Fibroblast of villous mesenchyme (primary cell): ENCODE measurements at places on chromosomes 5 and 9.

GRCh38 chr9:91809581-91810285, 140.3 kb downstream of the ROR2 start:
- no peak for DNase-seq

- DNase-seq = no peak
Observed at GRCh38 chr5:74183041-74183440, 457.5 kb downstream of the ENC1 start.

DNA sequence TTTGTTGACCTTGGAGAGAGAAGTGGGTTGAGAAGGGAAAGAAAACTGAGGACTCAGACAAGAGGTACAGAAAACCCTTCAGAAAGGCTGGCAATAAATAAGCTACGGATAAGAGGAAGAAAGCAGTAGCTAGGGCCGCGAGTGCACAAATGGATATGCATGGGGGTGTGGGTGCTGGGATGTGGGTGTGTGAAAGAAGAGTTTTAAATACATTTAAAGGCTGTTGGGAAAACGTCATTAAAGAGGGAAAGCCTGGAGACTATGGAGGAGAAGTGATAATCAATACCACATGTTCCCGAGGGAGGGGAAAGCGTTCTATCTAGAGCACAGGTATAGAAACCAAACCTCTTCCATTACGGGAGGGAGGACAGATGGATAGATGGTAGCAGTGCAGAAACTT, 177.2 kb downstream of the TSSK1B start:
- no peak for DNase-seq

- DNase-seq = no peak
Observed at GRCh38 chr5:175847503-175847902, 23.9 kb upstream of the CPLX2 start.

- DNase-seq = no peak
Observed at GRCh38 chr5:180866985-180867384, 5.9 kb upstream of the ZFP62 start.

- DNase-seq = peak; percentile 68
Observed at GRCh38 chr9:134807716-134808446, 72.7 kb upstream of the FCN2 start.

- DNase-seq = no peak
Observed at GRCh38 chr9:95876138-95876444, 600 bp downstream of the ERCC6L2 start.

- DNase-seq = no peak
Observed at GRCh38 chr5:180908998-180909731, 10.2 kb downstream of the BTNL8 start.

DNA sequence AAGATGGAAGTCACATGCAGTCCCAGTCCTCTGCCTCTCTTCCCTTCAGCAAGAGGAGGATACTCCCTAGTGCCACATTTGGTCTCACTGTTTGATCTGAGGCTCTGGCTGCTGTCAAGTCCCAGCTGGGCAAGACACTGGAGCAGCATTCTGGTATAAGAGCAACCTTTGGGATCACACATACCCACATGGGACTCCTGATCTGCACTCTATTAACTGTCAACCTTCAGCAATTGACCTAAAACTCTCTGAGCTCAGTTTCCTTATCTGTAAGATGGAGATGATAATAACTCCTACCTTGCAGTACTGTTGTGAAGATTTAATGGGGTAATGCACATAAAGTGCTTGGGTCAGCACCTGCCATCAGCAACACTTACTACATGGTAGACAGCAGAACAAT, 437.9 kb downstream of the PIK3R1 start:
- DNase-seq = no peak

DNA sequence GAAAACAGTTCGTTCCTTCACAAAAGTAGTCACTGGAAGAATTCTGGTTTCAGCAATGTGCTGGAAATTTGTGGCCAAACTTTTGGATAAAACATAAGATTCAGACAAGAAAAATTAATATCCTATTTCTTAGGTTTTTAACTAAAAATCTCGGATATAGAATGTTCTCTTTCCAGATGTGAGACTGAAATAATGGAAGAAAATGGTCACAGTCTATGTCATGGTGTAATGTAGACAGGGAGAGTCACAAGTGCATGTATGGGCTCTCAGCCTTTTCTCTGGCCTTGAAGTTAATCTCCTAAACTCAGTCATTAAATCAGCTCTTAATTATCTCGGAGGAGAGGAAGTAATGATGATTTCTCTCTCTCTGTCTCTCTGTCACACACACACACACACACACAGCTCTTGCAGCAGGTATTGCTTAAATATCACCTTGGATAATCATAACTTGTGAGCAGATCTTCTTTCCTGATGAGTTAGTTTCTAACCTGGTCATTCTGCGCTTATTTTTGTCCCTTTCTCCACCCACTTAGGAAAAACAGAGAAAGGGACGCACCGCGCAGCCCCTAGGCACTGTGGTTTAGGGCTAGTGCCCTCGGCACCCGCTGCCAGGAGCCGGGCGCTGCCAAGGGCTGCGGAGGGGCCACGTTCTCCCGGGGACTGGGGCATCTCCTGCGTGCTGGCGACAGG, 672 bp upstream of the ITGA2 start:
- DNase-seq = no peak

DNA sequence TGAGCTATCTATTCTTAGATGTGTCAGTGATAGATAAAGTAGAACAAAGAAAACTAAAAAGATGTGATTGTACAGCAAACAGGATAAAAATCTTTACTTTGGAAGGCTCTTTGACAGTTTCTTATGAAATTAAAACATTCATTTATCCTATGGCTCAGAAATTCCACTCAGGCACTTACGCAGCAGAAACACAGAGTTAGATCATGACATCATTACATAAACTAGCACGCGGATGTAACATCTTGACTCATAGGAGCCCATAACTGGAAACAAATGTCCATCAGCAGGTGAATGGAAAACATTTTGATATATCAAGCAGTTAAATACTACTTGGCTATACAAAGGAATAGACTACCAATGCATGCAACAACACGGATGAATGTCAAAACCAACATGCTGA, 45.3 kb downstream of the ICE1 start:
- DNase-seq = no peak

GRCh38 chr5:130963798-130964197, 201.3 kb downstream of the HINT1 start:
- no peak for DNase-seq

- peak; percentile 97 for DNase-seq
Observed at GRCh38 chr5:133240425-133241091, 188.7 kb downstream of the HSPA4 start.

DNA sequence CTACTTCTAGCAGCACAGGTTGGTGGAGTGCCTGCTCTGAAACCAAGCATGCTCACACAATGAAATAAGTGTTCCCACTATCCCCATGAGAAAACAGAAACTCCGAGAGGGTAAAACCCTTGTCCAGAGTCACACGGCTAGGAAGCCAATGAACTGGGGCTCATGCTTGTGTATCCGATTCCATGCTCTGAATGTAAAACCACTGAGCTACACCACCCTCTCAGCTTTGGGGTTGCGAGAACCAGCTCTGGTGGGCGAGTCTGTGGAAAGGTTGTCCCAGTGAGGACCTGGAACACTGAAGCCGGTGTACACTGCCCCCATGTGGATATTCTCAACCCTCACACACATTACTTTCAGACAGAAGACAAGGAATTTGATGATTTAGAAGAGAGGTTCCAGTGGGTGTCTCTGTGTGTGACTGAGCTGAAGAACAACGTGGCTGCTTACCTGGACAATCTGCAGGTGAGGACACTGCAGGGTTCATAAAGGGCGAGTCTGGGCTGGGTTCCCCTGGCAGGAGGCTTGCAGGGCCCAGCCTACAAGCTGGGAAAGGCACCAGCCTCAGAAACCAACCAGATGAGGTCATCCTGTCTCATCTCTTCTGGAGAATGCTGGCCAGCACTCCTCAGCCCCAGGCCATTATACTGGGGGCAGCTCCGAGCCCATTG, 37.4 kb downstream of the ARHGEF37 start:
- peak; percentile 72 for DNase-seq
